ENCODE measurements at places on chromosomes 16 and 17.

- no peak for DNase-seq
These were observed 1.4 kb upstream of the STH start for GRCh38 chr17:45997624-45998023.

GRCh38 chr16:11596572-11597226, 10.0 kb upstream of the LITAF start:
- no peak for DNase-seq

DNA sequence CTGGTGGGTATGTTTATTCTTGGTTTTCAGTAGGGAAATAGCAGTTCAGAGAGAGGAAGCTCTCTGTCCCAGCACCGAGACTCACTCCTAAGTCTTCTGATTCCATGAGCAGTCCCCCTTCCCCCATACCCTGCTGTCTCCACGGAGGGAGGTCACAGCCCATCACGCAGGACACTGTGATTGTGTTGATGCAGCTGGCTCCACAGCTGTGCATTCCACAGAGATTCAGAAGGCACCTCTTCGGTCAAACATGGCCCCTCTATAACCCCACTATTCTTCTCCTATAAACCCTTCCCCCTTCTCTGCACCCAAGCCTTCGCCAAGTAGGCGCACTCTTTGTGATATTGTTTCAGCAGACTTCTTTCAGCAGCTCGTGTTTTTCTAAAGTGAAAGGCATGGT, 104.3 kb upstream of the HLF start:
- DNase-seq = no peak

- DNase-seq = no peak
These were observed 16.3 kb upstream of the MAP3K14 start for GRCh38 chr17:45332989-45333701.

GRCh38 chr16:49833085-49833484, 22.8 kb downstream of the ZNF423 start:
- peak; percentile 44 for DNase-seq

DNA sequence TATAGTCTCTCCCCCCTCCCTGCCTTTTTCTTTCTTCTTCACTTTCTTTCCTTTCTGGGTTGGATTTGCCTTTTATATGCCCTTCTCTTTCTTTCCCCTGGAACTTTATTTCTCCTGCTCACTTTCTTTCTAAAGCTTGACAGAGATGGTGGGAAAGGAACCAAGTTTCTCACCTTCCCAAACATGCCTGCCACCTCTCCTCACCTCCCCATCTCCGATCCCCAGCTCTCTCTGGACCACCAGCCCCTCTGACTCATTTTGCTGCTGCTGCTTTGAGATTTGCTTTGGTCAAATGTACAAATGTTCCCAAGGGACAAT, 6.7 kb upstream of the LHX1 start:
- DNase-seq = no peak

- no peak for DNase-seq
These were observed 8.0 kb downstream of the OSBPL7 start for GRCh38 chr17:47813512-47814031.
